GOT3 (cell line): ENCODE measurements at places on chromosomes 13 and 19.

- DNase-seq: no peak
These were observed 19.2 kb downstream of the SIGLEC8 start for GRCh38 chr19:51439021-51439465.

GRCh38 chr13:64283926-64284325 lies 2868.3 kb upstream of the PCDH20 start:
- DNase-seq: no peak

- no peak for DNase-seq
These were observed 1043.2 kb downstream of the EFNB2 start for GRCh38 chr13:105492216-105492615.

DNA sequence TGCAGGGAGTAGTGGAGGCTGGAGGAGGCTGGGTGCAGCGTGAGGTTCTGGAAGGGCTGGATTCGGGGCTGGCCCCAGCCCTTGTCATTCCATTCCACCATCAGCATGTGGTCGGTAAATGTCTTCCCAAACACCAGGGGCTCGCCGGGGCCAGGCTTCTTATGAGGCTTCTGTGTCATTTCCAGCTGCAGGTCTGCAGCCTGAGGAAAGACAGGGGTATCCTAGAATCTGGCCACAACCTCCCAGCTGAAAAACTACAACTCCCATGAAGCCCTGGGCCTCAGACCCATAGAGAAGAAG lies 4.4 kb downstream of the BCAT2 start:
- no peak for DNase-seq

DNA sequence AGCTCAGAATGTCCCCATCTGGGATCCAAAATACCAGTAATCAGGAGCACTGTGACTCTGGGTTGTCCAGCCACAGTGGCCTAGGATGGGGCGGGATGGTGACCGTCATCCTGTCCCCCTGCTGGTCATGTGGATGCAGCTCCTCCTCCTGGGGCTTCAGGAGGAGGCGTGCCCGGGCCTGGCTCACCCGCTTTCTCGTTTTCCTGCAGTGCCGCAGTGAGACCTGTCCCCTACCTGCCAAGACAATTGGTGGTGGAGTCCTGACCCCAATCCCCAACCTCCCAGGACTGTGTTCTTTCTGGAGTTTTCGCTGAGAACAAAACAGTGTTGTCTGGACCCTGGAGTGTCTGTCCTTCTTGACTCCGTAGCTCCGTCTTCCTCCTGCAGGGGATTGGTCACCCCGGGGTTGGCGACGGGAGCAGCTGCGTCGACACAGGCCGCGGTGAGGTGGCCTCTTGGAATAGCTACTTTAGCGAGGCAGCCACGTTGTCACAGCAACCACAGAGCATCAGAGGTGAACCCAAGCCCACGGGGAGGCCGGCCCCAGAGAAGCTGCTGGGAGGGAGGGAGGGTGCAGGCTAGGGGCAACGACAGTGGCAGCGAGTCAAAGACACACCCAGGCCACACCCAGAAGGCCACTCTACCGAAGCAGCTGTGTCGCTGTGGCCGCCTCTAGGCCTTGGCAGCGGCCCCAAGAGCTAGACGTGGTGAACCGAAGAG lies 10.2 kb upstream of the EMC10 start:
- DNase-seq: no peak

- DNase-seq: no peak
These were observed 94.6 kb downstream of the KL start for GRCh38 chr13:33110713-33111413.
